NCI-H2081 (cell line): ENCODE measurements at places on chromosomes 6 and 20.
A peak's percentile ranks its signal among the peaks of the same experiment; 100 is the strongest.

- no peak for DNase-seq
These were observed 272.0 kb downstream of the PACRG start for GRCh38 chr6:162999575-163000285.

DNA sequence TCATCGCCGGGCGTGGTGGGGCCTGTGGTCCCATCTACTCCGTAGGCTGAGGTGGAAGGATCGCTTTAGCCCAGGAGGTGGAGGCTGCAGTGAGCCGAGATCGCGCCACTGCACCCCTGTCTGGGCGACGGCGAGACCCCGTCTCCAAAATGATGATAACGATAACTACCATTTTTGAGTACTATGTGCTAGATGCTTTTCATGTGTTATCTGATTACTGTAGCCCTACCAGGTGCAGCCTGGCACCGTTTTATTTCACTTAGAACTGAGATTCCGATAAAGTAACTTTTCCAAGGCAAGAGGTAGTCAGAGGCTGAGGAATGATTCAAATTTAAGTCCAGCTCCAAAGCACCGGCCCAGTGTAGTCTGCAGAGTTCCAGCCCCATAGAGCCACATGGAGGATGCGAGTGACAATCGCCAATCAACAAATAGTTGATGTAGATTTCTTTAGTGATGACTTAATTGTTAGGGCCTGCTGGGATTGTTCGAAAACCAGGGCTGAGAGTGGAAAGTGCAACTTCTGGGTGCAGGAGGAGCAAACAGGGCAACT is 727 bp downstream of the ERMARD start:
- DNase-seq = no peak

- no peak for DNase-seq
These were observed 279.6 kb upstream of the SULF2 start for GRCh38 chr20:48064929-48065328.

GRCh38 chr6:38801305-38801704 is 86.2 kb downstream of the DNAH8 start:
- no peak for DNase-seq

DNA sequence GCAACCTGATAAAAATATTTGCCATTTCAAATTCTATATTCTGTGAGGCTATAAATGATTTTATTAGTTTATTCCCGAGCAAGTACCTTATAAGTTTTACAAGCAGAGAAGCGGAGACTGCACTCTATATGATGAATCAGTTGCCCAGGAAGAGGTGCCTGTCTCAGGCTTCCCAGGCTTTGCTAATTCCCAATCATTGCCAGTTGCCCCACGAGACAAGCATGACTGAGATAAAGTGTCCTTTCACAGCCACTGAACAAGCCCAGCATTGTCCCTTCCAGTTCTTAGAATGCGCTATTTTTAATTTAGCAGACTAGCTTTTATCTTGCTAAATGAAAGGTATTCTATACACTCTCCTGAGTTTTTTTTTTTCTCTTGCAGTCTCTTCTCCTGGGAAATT is 260.7 kb downstream of the ALDH8A1 start:
- no peak for DNase-seq

- no peak for DNase-seq
These were observed 60.8 kb downstream of the DNAH8 start for GRCh38 chr6:38775870-38776269.

GRCh38 chr6:79420054-79420453 is 117.2 kb downstream of the LCA5 start:
- peak; percentile 40 for DNase-seq

DNA sequence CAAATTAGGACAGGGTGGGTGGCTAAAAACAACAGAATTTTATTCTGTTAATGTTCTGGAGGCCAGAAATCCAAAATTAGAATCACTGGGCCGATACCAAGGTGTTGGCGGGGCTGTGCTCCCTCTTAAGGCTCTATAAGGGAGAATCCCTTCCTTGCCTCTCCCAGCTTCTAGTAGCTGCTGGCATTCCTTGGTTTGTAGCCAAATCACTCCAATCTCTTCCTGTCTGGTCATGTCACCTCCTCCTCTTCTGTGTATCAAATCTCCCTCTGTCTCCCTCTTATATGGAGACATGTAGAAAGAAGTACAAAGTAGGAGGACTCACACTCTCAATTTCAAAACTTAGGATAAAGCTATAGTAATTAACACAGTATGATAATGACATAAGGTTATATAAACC is 102.9 kb upstream of the SIRPA start:
- no peak for DNase-seq

DNA sequence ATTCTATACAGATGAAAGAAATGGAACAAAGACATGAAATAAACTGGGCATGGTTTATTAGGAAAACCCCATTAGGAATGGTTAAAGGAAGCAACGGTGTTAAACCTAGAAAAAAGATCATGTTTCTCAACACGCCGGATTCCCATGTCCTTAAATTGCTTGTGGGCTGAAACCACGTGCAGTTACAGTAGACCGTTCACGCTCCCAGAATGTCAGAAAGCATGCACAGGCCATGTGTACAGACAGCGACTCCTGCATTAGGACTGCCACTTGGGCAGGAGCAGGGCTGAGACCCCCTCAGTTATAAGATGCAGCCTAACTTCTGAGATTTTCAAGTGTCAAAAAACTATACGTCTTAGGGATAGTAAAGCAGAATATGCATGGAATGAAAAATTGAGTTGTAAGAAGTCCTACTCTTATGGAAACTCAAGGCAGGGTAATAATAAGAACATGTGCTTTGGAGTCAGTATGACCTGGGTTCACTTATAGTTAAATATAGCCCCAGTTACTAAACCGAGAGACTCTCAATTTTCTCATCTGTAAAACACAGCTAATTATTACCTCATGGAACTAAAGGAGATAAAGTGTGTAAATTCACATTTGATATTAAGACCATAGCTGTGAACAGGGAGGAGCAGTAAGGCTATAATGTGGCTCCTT is 174.0 kb upstream of the UST start:
- no peak for DNase-seq

DNA sequence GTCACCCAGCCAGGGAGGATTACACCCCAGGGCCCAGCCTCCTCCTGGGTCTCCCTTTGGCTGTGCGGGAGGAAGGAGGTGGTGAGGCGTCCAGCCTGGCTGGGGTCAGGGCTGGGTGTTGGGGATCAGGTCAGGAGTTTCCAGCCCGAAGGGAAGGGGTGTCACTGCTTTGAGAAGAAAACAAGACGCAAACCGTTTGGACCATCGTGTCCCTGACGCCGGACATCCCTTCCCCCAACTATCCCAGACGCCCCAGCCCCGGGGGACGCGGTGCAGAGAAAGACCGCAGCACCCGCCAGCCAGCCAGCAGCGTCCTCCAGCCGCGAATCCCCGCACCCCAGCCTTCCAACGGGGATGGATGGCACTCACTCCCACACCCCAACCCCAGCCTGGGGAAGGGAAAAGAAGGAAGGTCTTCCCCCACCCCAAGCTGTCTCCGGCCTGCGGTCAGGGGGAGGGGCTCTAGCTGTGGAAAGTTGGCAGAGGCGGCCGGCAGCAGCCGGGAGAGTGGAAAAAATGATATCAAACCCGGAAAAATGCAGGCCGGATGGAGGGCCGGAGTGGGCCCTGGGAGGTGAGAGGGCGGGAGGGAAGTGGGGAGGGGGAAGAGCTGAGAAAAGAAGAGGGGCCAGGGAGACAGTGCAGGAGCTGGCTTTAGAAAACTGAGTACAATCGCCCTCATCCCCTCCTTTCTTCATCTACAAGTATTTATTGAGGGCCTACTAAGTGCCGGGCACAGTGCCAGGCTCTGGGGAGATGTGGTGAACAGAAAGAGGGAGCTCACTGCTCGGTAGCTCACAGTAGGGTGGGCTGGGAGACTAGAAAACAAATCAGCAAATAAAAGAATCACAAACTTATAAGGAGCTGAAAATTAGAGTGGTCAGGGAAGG is 10.6 kb downstream of the REM1 start:
- DNase-seq = no peak

- no peak for DNase-seq
These were observed 156.9 kb downstream of the ASCC3 start for GRCh38 chr6:100724222-100724621.

DNA sequence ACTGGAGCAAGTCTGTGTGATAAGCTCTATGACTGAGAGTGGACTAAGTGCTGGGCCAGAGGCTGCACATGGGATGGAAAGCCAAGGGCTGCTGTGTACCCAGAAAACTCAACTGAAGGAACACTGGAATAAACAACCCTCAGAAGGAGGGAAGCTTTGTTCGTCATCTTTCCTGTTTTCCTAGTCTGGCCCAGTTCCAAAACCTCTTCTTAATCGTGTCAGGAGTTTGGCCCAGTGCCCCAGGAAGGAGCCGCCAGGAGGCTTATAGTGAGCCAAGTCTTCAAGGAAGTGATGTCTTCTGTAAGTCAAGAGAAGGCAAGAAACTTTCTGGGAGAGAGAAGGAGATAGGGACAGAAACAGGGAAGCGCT is 23.3 kb upstream of the TOP1 start:
- DNase-seq = no peak

GRCh38 chr20:44717986-44718385 is 2.8 kb downstream of the CCN5 start:
- no peak for DNase-seq
